Motor neuron (in vitro differentiated cells): ENCODE measurements at places on chromosomes 5 and 9. TPM values are rescaled to one million over a fixed set of nuclear protein-coding genes. Genes with fewer than 3 reads are reported as not detected.

Gene FGF1
- 3.0 and 5.7 TPM in 2 replicates for total RNA-seq

Gene LCP2
- total RNA-seq, result 0.55 and 1.2 TPM in 2 replicates

Gene MARCOL
- 0.16 TPM in 1 of 2 replicates, not detected in the other for total RNA-seq

Gene KCNV2
- 0.93 and 1.2 TPM in 2 replicates for total RNA-seq

Gene SOWAHA
- total RNA-seq, result 0.09 TPM in 1 of 2 replicates, not detected in the other

Gene PCDHGA11
- total RNA-seq, result 2.8 and 3.5 TPM in 2 replicates
